Stimulated activated CD8-positive, alpha-beta memory T cell treated with anti-CD3 and anti-CD28 coated beads, Interleukin-4, amount 100 ng/mL, for 1 hour (primary cell): ENCODE measurements at places on chromosomes 7 and 10.

- no peak for DNase-seq
These were observed 58.4 kb downstream of the ZNF467 start for GRCh38 chr7:149714910-149715471.

DNA sequence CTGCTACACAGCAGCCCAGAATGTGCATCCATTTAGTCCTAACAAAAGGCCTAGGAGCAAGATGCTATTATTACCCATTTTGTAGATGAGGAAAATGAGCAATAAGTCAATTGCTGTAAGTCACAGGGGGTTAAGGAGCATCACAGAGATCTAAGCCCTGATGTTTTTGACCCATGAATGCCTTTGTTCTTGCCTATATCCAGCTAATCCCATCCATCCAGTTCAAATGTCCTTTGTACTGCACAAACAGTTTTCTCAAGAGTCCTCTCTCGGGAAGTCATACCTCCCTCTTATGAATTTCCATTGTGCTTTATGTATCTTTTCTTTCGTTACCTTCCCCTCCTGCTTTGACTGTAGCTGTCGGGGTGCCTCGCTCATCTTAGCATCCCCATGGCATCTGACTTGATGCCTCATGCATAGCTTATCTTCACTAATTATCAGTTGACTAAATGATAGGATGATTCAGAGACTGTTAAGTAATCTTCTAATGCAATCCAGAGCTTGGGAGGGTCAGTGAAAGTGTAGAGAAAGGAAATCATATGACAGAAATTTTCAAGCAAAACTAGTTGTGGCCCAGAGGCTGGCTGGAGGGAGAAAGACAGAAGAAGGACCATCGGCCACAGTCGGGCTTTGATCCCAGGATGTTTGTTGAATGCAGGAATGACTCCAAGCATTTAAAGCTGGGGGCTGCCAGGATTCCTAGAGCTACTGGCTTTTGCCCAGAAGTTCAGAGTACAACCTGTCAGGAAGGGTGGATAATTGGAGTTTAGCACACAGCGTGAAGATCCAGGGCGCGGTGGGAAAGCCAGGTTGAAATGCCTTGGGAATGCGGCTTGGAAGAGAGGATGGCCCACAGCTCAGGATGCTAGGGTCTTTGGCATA lies 23.5 kb downstream of the BLVRA start:
- no peak for DNase-seq

- no peak for DNase-seq
These were observed 193.8 kb downstream of the IMMP2L start for GRCh38 chr7:111368381-111369065.

DNA sequence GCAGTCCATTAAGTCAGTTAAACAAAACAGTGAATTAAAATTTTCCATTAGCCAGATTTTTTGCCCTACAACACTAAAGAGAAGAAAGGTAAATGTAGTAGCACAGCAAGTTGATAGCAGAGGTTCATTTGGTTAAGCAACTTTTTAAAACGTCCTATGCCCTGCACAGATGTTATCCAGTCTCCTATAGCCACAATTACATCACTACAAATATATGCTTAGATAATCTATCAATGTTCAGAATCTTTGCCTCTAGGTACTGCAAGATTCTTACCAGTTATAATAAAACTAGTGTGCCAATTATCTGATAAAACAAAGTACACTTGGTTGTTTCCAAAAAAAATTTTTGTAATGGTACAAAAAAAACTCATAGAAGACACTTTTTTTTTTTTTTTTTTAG lies 175.5 kb upstream of the MYO3A start:
- no peak for DNase-seq

- DNase-seq: no peak
These were observed 692 bp downstream of the CARD11 start for GRCh38 chr7:3042861-3043489.

DNA sequence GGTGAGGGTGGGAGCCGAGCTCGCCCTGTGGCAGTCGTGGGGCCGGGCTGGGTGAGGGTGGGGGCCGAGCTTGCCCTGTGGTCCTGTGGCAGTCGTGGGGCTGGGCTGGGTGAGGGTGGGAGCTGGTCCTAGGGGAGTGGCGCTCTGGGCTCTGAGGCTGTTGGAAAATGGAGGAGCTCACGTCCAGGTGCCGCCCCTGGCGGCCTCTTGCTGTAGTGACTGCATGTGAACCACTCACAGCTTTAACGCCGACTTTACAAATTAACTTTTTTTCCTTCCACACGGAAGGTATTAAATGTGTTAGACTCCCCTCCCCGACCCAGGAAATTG lies 312.6 kb downstream of the WDR37 start:
- no peak for DNase-seq

- no peak for DNase-seq
These were observed 155.4 kb upstream of the SVIL start for GRCh38 chr10:29790207-29790606.

DNA sequence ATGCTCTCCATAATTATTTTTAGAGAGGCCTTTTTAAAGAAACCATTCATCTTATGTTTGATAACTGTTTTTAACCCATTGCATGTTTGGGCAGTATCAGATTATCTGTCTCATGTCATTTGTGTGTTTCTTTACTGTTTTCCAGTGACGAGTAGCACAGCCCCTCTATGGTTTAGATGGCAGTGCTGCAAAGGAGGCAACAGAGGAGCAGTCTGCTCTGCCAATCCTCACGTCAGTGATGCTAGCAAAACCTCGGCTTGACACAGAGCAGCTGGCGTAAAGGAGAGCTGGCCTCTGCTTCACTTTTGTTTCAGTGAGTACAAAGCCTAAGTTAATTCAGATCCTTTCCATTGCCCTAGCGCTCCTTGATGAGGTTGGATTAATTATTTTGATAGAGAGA lies 80.4 kb upstream of the GARIN1A start:
- DNase-seq: no peak

DNA sequence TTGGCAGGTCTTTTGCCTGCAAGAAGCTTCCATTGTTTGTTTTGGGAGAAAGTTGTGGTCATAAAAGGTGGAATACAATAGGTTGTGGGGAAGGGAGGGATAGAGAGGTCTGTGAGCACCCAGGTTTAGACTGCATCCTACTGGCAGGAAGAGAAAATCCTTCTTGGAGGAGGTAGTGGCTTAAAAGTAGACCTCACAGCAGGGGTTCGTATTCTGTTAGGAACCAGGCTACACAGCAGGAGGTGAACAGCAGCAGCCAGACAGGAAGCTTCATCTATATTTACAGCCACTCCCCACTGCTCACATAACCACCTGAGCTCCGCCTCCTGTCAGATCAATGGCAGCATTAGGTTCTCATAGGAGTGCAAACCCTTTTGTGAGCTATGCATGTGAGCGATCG lies 245.3 kb downstream of the NSUN6 start:
- DNase-seq: no peak

DNA sequence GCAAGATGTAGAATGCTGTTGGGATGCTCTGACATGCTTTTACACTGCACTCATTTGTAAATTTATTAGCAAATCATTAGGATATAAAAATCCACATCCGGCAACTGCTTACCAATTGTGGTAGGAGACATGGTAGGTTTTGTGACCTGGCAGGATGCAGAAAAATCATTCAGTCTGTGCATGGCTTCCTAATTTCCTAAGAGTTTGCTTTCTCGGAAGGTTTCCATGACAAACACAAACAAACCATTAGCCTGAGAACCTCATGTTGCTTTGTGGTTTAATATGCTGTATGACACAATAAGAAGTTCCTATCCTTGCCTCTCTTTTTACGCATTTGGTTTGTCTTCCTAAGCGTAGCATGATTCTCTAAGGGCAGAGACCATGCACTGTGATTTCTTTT lies 14.7 kb upstream of the LMBR1 start:
- DNase-seq: no peak
